H7 (cell line): ENCODE measurements at places on chromosomes 7 and 10. TPM values are rescaled to one million over a fixed set of nuclear protein-coding genes. Genes with fewer than 3 reads are reported as not detected.
A peak's percentile ranks its signal among the peaks of the same experiment; 100 is the strongest.

- DNase-seq = no peak
Observed at GRCh38 chr10:51445588-51445987, 253.8 kb downstream of the CSTF2T start.

DNA sequence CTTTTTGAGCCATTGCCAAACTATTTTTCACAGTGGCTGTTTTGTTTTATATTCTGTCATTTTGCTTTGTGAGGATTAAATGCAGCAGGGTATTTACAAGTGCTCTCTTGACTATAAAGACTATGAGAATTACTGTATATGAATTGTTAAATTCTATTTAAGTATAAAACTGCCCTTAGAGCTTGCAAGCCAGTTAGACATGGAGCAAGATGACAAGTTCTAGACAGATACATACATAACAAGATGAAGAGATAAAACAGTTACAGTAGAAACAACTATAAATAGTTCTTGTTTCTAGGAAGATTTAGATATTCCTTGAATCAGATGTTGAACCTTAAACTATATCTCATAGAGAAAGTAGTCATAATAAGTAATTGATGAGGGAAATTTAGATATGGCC lies 60.6 kb downstream of the DNAH11 start:
- DNase-seq = no peak

DNA sequence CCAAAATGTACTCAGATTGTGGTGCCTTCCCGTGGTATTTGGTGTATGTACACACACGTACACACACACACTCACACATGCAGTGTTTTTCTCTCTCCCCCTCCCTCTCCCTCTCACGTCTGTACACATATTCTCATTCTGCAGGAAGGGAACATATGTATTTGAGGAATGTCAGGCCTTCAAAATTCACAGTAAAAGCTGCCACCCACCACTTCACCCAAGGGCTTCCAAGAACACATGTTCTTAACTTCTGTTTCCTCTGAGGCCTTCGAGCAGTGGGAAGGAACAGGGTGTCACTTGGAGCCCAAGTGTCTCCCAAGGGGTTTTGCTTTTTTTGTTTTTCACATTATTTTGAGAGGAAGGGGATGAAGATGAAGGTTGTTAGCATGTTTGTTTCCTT lies 198.9 kb downstream of the TCF7L2 start:
- no peak for DNase-seq

DNA sequence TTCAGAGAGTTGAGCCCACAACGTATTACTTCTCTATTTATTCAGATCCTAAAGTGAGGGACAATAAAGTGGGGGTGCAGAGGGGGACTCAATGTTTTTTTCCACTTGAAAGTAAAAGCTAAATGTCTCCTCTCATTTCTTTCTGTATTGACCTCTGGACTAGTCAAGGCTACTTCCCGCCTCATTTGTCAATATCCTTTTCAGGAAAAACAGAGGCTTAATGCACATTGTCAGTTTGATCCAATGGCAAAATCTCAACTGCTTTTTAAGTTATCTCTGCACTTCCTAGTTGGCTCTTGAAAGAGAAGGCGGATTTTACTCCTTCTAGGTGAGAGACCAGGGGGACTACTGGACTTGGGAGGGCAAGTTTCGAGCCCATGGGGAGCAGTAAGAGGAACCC lies 56.4 kb downstream of the HIPK2 start:
- DNase-seq = no peak

GRCh38 chr7:31875424-31875823 lies 188.4 kb downstream of the PPP1R17 start:
- no peak for DNase-seq

GRCh38 chr10:46299536-46300369 lies 13.0 kb downstream of the ANTXRL start:
- DNase-seq = no peak

DNA sequence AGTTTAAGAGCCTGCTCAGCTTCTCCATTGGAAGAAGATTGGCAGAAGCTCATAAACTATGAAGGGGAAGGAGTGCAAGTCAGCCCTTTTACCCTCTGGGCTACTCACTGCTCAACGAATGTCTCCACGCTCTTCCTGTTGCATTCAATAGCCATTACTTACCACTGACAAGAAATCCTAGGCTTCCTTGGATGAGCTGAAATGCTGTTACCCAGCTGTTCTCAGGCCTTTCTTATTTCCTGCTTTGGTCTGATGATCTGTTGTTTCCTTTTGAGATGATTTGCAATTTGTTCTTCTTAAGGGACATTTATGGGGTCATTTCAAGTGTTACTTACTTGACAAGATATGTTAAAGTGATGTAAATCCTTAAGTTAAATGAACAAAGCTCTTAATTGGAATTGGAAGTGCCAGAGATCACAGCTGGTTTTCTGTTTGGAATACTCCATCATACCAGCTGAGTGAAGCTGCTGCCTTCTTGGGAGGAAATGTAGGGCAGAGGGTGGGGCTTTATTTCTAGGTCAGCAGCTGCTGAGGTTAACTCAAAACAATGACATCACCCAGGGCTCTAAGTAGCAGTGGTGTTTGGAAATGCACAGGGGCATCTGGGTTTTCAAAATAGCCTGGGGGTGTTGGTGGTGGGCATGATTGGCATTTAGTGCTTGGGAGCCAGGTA lies 170.0 kb downstream of the PRKCQ start:
- no peak for DNase-seq

- no peak for DNase-seq
Observed at GRCh38 chr7:44621034-44621749, 14.8 kb downstream of the OGDH start.

- no peak for DNase-seq
Observed at GRCh38 chr10:125605167-125605566, 77.8 kb downstream of the TEX36 start.

DNA sequence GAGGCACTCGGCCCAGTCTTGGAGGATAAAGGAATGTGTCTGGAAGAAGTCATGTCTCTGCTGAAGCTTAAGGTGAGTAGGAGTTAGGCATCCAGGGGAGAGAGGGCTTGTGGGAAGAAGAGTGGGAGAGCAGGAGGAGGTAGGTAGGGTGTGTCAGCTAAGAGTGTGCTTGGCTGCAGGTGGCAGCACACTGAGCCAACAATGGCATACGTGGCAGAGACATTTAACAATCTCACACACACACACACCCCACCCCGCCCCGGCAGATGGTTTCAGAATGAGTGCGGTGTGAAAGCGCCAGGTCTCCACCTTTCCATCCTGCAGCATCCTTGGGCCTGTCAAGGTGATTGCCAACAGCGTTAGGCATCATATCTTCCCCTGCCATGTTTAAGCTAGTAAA lies 11.2 kb upstream of the ARPC1A start:
- no peak for DNase-seq

- DNase-seq = no peak
Observed at GRCh38 chr7:140206616-140207389, 30.0 kb upstream of the KDM7A start.

DNA sequence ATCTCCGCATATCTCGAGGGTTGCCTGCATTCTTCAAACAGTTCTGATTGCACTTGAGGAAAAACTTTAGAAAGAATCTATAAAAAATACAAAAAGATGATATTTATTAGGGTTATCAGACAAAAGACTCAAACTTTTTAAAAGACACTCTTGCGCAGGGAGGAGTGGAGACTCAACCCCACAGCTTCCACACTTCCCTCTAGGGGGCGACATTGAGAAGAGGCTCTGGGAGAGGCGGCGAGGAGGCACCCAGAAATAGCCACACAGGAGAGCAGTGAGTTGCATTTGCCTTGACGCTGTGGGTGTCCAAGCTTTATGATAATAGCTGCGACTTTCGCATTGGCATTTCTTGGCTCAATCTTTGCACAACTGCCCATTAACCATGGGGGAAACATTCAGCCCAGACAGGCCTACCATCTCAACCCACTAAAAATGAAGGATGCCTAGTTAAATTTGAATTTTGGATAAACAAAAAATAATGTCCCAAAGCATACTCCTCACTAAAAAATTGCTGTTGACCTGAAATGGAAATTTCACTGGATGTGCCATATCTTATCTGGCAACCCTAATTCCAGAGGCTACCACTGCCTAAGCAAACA lies 86.2 kb downstream of the EBF3 start:
- peak; percentile 87 for DNase-seq

DNA sequence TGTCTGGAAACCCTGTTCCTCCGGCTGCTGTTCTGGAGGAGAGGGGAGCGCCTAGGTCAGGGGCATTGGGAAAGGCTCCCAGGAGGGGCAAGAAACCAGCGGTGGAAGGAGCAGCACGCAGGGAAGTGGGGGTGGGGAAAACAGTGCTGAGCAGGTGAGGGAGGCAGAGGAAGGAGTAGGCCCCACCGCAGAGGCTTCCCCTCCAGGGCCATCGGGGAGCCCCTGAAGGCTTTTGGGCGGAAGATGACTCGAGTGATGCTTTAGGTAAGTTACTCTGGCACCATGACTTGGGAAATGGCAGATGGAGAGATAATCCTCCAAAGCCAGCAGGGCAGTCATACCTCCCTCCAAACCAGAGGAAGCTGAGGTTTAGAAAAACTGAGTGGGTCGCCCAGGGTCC lies 106.5 kb upstream of the ANLN start:
- no peak for DNase-seq

DNA sequence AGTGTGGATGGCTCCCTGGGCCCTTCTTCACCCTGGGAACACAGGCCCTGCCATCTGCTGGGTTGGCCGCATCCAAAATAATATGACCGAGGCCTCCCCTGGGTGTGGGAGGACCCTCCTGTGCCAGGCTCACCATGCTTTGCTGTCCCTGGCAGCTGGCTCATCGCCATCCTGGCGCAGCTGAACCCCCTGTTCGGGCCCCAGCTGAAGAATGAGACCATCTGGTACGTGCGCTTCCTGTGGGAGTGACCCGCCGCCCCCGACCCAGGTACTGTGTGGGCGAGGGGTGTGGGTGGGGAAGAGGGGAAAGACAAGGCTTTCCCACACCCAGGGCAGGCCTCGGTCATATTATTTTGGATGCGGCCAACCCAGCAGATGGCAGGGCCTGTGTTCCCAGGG lies 4.8 kb downstream of the ATP6V0E2 start:
- DNase-seq = peak; percentile 16

- DNase-seq = no peak
Observed at GRCh38 chr7:6709808-6710207, 3.1 kb upstream of the ZNF12 start.

DNA sequence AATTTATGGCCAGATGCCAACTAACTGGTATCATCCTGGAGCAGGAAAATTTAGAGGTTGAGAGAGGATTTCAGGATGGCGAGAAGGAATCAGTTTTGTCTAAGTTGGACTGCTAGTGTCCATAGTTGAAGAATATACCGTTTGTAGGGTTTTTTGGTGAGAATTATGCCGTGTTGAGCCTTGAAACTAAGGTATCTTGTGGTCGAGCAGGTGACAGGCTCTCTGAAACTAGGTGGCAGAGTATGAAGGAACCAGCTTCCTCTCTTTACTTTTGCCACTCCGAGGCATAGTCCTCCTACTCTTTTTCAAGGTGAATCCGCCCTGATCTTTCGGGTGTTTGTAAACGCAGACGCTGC lies 9.7 kb downstream of the MDFIC start:
- no peak for DNase-seq

GRCh38 chr7:93146472-93147141 lies 1.6 kb downstream of the SAMD9L start:
- no peak for DNase-seq

- DNase-seq = no peak
Observed at GRCh38 chr7:4769761-4770160, 5.7 kb upstream of the AP5Z1 start.

DNA sequence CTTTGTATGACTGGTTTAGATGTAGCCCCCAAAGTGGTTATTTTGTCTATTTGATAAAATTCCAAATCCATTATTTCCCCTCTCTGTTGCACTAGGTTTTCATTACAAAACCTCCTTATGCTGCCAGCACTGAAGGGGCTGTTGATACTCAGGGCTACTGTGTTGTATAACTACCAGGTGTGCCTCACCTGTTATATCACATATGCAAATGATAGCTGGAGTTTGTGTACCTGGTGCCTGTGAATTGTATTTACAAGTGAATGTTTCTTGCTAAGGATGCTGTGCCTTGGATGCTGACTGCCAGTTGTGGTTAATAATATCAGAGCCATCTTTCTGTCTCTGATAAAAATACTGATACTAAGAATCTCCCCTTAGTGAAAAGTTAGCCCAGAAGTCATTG lies 84.8 kb upstream of the CCDC6 start:
- DNase-seq = no peak

Gene AMZ1
- 0.07 TPM in 1 of 2 replicates, not detected in the other for total RNA-seq

Gene KLF14
- total RNA-seq = 0.07 TPM in 1 of 2 replicates, not detected in the other

Gene SPDYE11
- total RNA-seq = not detected in 2 replicates

Gene GOLGA7B
- total RNA-seq = 0.04 TPM in 1 of 2 replicates, not detected in the other

Gene PON2
- total RNA-seq = 34.3 and 35.8 TPM in 2 replicates

Gene CYP26C1
- total RNA-seq = 0.26 and 0.28 TPM in 2 replicates

Gene GPR15LG
- not detected in 2 replicates for total RNA-seq

Gene OGDHL
- total RNA-seq = 26.3 and 31.9 TPM in 2 replicates
